Iris pigment epithelial cell (primary cell): ENCODE measurements at places on chromosomes 3 and 15.
A peak's percentile ranks its signal among the peaks of the same experiment; 100 is the strongest.

GRCh38 chr3:78908236-78908635, 859.6 kb downstream of the ROBO1 start:
- DNase-seq, result peak; percentile 76

DNA sequence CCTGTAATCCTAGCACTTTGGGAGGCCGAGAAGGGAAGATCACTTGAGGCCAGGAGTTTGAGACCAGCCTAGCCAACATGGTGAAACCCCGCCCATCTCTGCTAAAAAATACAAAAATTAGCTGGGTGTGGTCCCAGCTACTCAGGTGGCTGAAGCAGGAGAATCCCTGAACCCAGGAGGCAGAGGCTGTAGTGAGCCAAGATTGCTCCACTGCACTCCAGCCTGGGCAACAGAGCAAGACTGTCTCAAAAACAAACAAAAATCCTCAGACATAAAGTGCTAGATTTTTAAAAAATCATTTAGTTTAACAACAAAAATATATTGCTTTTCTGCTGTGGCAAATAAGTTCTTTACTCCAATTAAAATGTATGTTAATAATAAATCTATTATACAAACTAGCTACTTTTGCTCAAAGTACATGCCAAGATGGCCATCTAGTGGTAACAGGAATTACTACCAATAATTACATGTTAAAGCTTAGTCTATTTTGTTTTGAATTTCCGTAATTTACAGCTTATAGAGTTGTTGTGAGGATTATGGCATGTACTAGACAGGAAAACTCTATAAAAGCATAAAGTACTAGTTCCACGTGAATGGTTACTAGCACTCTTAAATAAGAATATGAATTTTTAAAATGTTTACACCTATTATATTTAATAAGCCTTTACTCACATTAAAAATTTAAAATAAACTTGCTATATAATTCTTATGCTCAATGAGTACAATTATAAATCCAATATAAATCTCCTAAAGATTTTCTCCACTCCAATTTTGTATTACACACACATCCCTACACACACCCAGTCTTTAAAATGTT, 39.0 kb downstream of the GABPB1 start:
- DNase-seq, result peak; percentile 51

DNA sequence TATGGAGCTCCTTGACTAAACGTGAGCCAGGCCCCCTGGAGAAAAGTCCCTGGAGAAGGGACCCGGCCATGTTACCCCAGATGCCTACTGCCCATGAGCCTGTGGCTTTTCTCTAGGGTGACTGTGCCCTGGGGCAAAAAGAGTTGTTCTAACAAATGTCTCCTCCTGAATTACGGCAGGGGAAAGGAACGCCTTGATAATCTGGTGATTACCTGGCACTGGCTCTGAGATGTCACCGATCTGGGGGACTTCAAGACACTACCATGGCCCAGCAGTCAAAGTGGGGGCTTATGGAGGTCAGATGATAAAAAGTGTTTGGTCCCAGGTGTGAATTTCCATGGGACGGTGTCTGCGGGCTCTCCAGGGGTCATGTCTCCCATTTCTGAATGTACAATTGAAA, 140.7 kb downstream of the KLF13 start:
- no peak for DNase-seq

DNA sequence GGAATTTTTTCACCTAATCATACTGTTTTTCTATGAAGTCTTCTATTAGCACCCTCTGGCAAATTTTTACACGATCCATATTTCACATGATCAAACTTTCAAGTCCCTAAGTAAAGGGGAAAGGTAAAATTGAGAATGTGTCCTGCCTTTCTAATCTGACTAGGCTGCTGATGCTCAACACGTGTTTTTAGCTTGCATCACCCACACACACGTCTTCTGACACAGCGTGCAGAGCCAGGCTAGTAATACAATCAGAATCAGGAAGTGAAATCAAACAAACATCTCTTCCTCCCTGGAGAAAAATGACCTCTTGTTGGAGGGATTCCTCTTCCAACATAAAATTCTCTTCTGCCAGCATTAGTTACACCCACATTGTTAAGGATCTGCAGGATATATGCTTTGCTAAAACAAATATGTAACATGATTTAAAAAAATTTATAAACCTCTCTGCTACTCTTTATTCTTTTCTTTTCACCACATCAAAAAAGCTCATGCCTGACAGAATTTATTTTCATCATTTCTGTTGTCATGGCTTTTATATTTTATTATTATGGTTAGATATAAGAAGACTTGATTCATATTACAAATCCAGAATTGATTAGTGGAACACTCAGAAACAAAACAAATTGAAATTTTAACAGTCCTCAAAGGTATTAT, 122.4 kb downstream of the RAP2B start:
- peak; percentile 95 for DNase-seq

DNA sequence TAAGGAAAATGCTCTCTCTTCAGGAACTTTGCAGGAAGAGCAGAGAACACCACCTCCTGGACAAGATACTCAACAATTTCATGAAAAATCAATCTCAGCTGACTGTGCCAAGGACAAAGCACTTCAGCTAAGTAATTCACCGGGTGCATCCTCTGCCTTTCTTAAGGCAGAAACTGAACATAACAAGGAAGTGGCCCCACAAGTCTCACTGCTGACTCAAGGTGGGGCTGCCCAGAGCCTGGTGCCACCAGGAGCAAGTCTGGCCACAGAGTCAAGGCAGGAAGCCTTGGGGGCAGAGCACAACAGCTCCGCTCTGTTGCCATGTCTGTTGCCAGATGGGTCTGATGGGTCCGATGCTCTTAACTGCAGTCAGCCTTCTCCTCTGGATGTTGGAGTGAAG, 200.5 kb downstream of the AKAP13 start:
- peak; percentile 35 for DNase-seq
